HepG2 (cell line): ENCODE measurements at places on chromosomes 5 and 9. TPM values are rescaled to one million over a fixed set of nuclear protein-coding genes. Genes with fewer than 3 reads are reported as not detected.

The PFN3 gene
- total RNA-seq: not detected in 2 replicates

The PCDHA8 gene
- total RNA-seq: 0.07 and 0.11 TPM in 2 replicates

The ST8SIA4 gene
- not detected in 2 replicates for total RNA-seq

The SAP30L gene
- total RNA-seq: 35.1 and 37.2 TPM in 2 replicates

The IFNA7 gene
- total RNA-seq: not detected in 2 replicates

The GABRA1 gene
- total RNA-seq: not detected in 2 replicates

The SQSTM1 gene
- 160 and 161 TPM in 2 replicates for total RNA-seq

The SPATA9 gene
- not detected in 2 replicates for total RNA-seq

The PCDHB9 gene
- total RNA-seq: 0.18 TPM in 1 of 2 replicates, not detected in the other

The OR1Q1 gene
- not detected in 2 replicates for total RNA-seq

The SH2D3C gene
- total RNA-seq: not detected in 2 replicates

The S100Z gene
- total RNA-seq: not detected in 2 replicates

- DNase-seq: no peak
Observed at GRCh38 chr5:6176102-6176693, 202.1 kb downstream of the MED10 start.

- peak; percentile 47 for DNase-seq
Observed at GRCh38 chr5:35436400-35437057, 181.1 kb upstream of the SPEF2 start.

GRCh38 chr5:175572886-175573285, 85.0 kb upstream of the HRH2 start:
- peak; percentile 9 for DNase-seq

GRCh38 chr5:136054142-136055019, 25.6 kb downstream of the TGFBI start:
- no peak for DNase-seq

GRCh38 chr9:2568689-2569088, 52.9 kb upstream of the VLDLR start:
- peak; percentile 2 for DNase-seq

GRCh38 chr5:180375291-180375690, 22.2 kb upstream of the GFPT2 start:
- DNase-seq: no peak

- peak; percentile 6 for DNase-seq
Observed at GRCh38 chr9:81737871-81738507, 48.6 kb upstream of the TLE1 start.

DNA sequence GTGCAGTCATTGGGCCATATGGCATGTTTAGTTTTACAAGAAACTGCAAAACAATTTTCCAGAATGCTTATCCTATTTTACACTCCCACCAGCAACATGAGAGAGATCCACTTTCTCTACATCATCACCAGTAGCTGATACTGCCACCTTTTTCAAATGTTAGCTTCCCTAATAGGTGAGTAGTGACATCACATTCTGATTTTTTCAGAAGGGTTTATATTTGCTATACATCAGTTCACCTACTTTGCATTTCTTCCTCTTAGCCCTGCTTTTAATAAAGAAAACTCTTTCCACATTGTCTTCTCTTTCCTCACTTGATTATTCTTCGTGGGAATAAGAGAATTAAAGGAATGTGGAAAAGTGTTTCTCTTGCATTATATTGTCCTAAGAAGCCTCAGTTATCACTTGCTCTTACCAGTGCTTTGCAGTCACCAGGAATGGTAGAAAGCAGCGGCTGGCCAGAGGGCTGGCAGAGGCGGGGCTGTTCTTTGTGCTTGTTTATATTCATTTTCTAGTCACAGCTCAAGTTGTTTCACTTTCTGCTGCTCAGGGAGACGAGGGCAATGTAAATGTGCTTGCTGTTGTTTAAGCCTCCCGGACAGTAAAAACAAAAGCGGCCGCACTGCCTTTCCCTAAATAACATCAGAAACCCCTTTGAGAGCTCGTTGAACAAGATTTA, 164.8 kb downstream of the HSD17B3 start:
- no peak for DNase-seq

GRCh38 chr5:35938568-35939227, at the start of gene CAPSL:
CAPSL (minus strand) TSS chr5:35938622; CDS start chr5:35921120, 17,502 bp downstream.
- DNase-seq: no peak

DNA sequence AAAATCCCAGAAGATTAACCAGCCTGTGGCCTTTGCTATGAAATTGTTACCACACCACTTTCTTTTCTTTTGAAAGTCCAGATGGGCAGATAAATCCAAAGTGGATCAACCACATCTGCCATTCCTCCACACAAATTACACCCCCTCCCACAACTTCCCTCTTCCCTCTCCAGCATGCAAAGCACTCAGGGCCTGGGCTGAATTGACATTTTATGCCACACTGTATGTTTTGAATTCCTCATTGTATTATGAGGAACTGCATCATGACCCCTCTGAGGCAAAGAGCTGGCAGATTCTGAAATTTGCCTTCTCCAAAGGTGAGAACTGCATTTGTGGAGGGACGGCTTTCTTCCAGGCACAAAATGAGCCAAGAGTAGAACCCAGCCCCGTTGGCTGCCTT, 589.2 kb upstream of the KLF4 start:
- no peak for DNase-seq

DNA sequence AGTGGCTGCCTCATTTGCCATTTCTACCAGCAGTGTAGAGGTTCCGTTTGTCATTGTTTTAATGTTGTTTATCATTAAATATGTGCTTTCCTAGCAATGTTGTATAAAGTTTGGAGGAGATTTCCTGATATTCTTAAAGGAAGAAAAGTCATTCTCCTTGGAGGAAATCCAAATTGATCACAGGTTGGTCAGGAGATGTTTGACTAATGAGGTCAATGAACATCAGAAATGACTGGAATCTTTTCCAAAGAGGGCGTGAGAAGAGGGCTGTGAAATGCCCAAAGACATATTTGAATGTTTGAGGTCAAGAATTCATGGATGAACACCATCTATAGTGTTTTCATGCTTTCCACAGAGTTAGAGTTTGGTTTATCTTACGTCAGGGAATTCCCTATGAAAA, 471.3 kb downstream of the MAT2B start:
- DNase-seq: no peak

- no peak for DNase-seq
Observed at GRCh38 chr9:79470954-79471353, 100.8 kb upstream of the TLE4 start.

- peak; percentile 10 for DNase-seq
Observed at GRCh38 chr9:98007251-98007928, 24.2 kb downstream of the ANP32B start.

DNA sequence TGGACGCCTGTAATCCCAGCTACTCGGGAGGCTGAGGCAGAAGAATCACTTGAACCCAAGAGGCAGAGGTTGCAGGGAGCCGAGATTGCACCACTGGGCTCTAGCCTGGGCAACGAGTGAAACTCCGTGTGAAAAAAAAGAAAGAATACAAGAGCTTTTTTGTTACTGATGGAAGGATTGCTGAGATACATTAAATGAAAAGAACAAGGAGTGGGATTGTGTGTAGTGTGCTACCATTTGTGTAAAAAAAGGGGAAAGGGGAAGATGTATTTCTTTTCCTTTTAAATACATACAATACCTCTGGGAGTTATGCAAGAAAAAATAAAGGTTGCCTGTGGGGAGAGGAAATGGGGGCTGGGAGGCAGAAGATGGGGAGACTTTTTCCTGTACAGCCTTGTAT, 14.7 kb upstream of the GARNL3 start:
- no peak for DNase-seq

DNA sequence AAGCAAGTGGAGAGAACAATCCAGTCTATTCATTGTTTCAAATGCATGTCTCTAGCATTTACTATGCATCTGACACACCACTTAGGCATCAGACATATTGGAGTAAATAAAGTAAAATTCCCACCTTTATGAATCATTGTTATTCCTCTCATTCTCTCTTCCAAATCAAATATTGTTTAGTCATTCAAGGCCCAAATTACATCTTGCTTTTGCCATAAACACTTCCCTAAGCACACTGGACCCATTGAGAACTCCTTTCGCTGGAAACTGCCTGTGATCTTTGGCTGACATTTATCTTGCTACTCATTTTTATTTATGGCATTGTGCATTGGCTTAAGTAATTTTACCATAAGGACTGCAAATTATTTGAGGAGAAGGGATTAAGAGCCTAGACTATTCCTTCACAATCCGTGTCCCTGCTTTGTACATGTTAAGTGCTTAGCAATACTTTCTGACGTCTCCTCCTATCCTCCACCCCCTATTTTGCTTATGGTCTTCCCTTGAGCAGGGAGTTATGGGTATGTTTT, 7.4 kb downstream of the C5orf46 start:
- DNase-seq: no peak

DNA sequence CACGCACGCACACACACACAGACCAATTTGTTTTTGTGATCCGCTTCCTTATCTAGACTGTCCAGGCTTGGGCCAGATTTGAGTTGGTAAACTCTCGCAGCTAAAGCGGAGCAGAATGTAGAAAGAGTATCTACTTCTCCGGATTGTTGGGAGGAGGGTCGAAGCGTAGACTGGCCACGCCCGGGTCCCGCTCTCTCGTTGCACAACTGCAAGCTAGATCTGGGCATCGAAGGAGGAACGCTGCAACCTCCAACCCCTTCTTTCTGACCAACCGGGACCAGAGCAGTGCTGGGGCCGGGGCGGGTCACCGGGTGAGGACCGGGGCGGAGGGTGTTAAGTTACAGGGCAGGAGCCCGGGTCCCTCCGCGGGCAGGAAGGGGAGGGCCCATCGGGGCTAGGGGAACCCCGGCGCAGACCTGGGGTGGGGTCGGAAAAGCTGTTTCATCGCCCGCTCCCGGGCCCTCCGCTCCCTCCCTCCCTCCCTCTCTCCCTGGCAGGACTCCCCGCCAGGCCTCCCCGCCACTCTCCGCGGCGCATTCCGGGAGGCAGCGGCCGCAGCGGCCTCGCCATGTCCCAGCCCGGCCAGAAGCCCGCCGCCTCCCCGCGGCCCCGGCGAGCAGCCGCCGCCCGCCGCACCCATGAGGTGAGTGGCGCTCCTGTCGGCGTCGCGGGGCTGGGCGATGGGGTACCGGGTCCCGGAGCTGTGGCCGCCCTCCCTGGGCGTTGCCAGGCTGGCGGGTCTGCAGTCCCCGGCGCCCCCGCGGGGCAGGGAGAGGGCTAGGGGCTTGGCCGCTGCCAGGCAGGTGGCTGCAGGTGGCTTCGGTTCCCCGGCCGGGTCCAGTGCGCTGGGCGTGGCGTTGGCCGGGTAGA, at the start of gene CAST:
Gene CAST (plus strand): TSS at position 522 of the 870 bp plus-strand sequence. CDS start 47 bp downstream, at position 569.
- DNase-seq: peak; percentile 84

DNA sequence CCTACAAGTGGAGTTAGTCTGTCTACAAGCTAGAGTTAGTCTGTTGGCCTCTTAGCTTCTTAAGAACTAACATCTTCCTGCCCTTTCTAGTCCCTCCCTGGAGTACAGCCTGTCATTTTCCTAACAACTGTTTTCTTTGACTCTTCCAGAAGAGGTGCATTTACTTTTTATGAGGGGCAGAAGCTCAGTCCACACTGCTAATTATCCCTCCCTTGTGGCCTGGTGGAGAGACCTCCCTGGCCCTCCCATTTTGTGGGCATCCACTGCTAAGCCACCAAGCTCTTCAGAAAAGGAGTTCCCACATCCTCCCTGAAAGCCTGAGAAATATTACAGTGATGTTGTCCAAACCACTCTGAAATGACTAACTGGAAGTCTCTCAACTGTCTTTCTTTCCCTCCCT, 8.0 kb downstream of the MAP1B start:
- no peak for DNase-seq

DNA sequence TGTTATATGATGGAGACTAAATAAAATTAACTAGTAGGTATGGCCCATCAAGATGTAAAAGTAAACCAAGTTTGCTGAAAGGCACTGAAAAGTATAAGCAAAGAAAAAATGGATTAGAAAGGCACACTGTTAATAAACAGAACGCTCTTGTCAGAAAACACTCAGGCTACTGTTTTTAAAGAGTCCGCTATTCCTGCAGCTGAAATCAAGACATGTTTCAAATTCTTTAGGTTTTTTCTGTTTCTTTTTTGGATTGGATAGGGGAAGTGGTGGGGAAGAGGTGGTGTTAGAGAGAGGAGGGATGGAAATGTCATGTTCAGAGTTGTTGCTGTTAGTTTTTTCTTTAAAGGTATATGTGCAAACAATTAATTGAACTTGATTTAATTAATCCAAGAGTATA, 17.5 kb downstream of the OSTF1 start:
- no peak for DNase-seq
